ENCODE measurements at places on chromosomes 4 and X.

- DNase-seq, result no peak
These were observed 88.9 kb downstream of the CC2D2A start for GRCh38 chr4:15558561-15558960.

DNA sequence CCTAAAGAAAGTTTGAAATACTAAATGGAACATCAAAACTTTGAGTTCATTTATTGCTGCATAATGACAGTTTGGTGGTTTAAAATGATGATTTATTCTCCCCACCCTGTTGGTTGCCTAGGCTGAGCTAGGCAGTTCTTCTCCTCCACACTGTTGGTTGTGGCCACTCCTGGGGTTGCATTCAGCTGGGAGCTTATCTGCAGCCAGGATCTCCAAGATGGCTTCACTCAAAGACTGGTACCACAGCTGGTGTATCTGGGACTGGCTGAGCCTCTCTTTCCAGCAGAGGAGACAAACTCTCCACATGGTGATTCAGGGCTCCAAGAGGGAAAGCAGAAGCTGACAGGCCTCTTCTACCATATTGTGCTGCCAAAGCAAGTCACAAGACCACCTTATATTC lies 33.1 kb downstream of the MSL3 start:
- DNase-seq, result no peak

GRCh38 chr4:186584912-186585311 lies 29.5 kb upstream of the MTNR1A start:
- DNase-seq, result no peak

DNA sequence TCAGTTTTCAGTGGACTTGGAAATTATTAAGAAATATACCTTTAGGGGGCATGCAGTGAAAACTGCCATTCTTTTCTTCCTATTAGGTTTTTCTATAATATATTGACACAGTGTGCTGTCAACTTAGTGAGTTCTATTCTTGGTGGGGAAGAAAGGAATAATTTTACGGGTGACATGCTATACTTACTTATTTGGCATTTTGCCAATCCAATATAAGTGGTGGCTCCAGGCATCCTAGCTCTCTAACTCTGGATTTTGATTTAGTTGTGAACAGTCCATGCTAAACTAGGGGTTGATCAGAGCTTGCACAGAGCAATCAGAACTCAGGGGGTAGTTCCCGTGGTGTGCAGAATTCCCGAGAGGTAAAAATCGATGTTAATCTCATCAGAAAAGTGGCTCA lies 277.7 kb upstream of the FTHL17 start:
- no peak for DNase-seq

GRCh38 chr4:26772096-26772873 lies 88.4 kb upstream of the STIM2 start:
- DNase-seq, result no peak

GRCh38 chrX:39875834-39876628 lies 221.7 kb downstream of the BCOR start:
- DNase-seq, result no peak

GRCh38 chr4:155428128-155428527 lies 51.4 kb upstream of the MAP9 start:
- DNase-seq, result no peak

DNA sequence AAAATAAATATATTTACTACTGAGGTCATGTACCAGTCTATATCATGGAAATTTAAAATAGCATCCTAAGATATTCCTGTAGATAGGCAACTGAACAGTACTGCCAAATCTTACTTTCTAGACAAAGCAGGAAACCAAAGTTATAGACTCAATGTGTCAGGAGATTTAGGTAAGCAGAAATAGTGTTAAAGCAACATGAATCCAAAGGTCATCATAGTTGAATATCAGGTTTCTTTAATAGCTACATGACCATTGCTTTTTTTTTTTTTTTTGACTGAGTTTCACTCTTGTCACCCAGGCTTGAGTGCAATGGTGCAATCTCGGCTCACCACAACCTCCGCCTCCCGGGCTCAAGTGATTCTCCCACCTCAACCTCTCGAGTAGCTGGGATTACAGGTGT lies 20.2 kb upstream of the ACSL4 start:
- no peak for DNase-seq

DNA sequence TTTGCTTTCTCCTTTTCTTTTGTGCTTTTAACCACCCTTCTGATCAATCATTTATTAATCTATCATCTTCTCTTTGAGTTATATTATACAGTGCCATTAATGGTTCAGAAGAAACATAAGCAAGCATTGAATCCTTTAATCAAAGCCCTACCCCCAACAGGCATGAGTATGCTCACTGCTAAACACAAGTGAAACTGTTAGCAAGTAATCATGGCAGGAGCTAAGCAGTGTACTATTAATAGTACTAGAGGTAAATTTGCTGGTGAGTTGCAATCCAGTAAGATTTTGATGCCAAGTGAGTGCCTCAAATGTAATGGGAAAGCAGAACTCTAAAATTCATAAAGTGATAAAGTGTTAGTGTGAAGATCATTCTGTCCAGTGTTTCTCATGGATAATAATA lies 57.2 kb downstream of the FNIP2 start:
- no peak for DNase-seq

- no peak for DNase-seq
These were observed 443.1 kb upstream of the PITX2 start for GRCh38 chr4:111066001-111066400.

DNA sequence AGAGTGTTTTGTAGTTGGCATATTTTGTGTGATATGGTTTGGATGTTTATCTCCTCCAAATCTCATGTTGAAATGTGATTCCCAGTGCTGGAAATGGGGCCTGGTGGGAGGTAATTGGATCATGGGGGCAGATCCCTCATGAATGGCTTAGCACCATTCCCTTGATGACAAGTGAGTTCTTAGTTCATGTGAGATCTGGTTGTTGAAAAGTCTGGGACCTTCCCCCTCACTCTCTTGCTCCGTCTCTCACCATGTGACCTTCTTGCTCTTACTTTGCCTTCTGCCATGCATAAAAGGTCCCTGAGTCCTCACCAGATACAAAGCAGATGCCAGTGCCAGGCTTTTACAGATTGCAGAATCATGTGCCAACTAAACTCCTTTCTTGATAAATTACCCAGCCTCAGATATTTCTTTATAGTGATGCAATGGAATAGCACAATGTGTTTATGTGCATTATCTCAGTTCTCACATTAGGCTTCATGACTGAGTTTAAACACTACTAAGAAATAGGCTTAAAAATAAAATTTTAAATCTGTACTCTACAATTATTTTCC lies 1348.8 kb downstream of the STIM2 start:
- no peak for DNase-seq

GRCh38 chrX:111743316-111743715 lies 62.3 kb downstream of the ALG13 start:
- no peak for DNase-seq

GRCh38 chr4:98469771-98470170 lies 188.6 kb downstream of the TSPAN5 start:
- DNase-seq, result no peak

DNA sequence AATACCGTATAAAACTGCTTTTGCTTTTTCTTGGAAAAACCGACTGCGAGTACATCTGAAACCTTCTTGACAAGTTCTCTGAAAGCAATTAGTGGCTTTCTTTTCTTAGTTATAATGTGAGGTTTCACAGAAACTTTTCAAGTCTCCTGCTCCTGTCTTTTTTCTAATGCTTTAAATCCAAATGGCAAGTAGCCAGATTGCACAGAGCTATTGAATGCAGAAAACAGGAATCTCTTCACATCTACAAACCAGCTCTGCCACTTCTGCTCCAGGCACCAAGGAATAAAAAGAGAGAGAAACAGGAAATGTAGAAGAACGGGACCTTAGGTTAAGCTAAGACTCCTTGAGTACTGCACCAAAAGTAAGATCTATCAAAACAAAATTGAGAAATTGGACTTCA lies 267.3 kb upstream of the TET2 start:
- no peak for DNase-seq

GRCh38 chr4:125353131-125353530 lies 38.4 kb downstream of the FAT4 start:
- no peak for DNase-seq

- DNase-seq, result no peak
These were observed 307.4 kb upstream of the SMIM31 start for GRCh38 chr4:164446516-164446915.

GRCh38 chr4:162126729-162127128 lies 37.1 kb downstream of the FSTL5 start:
- DNase-seq, result no peak

GRCh38 chrX:64977830-64978229 lies 1.6 kb upstream of the ZC4H2 start:
- DNase-seq, result no peak

DNA sequence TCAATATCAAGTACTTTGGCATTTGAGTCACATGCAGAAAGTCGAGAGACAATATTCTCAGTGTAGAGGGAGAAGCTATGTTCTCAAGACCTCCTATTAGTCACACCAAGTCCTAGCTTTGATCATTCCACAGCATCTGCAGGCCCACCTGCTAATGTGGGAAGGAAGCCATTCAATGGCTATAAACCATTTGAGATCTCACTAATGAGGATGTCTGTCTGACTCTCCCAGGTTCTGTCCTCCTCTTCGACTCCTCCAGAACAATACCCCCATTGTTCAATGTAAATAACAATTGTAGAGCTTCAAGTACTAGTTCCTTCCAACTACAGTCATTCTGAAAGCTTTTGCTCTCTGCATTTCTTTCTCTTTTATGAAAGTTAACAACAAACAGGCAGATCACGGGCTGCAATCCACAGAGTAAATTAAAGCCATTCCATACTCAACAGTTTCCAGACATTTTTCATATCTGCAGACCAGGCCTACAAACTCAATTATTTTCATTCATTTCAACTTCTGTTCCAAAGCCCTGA lies 140.2 kb upstream of the EDNRA start:
- no peak for DNase-seq

GRCh38 chr4:139815778-139816601 lies 150.4 kb downstream of the MGST2 start:
- no peak for DNase-seq

GRCh38 chr4:183284965-183285364 lies 35.1 kb downstream of the CLDN22 start:
- DNase-seq, result no peak

- DNase-seq, result no peak
These were observed 448.7 kb upstream of the FAT1 start for GRCh38 chr4:187172340-187172761.

DNA sequence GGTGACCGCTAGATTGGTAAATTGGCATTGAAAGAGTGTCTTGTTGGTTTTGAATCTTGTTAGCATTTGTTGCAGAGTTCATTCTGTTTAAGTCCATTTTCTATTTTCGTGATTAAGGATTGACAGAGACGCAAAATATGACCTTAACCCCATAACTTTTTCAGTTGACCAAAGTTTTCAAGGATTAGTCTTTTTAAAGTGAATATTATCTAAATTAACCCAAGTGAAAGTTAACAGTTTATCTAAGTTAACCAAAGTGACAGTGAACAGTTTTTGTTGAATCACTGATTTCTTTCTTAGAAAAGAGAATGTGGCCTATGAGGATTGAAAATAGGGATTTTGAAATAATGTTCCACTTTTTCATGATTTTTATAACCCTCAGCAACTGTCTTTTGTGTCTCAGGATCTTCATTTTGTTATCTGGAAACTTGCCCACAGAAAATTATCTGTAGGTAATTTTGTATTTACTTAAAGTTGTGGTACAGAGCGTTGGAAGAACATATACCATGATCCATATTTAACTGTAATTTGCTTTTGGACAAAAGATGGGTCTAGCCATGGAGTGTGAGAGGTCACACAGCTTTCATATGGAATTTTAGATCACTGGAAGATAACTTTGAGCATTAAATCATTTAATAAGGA lies 3.3 kb downstream of the CPEB2 start:
- DNase-seq, result no peak

DNA sequence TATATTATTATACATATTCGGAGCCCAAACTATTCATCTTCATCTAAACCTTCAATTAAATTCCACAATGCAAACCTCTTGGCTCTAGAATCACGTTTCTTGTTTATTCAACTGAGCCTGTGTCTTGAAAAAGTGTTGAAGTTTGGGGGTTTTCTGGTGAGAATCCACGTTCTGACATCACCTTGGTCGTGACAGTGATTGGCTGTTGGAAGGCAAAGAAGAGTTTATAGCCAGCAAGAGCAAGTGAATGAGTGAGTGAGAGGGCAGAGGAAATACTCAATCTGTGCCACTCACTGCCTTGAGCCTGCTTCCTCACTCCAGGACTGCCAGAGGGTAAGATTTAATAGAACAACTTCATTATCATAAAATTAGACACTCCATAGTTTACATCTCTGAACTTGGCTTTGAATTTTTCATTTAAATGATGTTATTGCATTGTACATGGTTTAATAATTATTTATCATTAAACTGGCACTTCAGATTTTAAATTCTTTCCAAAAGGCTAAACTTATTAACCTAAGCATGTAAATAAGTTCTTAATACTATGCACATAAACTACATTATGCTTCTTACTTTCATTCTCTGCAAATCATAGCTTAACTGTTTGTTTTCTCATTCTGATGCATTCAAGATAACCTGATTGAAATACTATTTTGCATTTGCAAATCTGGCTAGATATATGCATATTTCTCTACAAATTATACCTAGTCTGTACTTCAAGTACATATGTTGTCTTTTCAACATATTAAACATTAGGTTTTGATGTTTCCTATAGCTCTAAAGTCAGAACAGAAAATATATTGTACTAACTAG lies at the start of gene IBSP:
IBSP (plus strand) TSS at position 254 of the 813 bp plus-strand sequence. CDS start 2,808 bp downstream, outside the sequence.
- no peak for DNase-seq

DNA sequence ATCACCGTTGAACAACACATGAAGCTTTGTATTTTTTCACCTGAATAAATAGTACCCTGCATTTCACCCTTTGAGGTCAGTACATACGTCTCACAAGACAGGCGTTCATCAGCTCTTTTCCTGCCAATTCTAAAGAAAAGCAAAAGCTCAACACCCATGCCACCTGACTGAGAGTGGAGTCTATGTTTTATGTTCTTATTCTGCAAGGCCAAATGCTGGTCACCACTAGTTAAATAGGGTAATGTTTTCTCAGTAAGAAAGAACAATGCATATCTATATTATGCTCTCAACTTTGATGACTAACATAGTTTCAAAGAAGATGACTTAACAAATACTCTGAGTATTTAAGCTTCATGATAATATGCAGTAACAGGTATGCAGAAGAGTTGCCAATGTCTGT lies 336.3 kb upstream of the BMP3 start:
- no peak for DNase-seq

DNA sequence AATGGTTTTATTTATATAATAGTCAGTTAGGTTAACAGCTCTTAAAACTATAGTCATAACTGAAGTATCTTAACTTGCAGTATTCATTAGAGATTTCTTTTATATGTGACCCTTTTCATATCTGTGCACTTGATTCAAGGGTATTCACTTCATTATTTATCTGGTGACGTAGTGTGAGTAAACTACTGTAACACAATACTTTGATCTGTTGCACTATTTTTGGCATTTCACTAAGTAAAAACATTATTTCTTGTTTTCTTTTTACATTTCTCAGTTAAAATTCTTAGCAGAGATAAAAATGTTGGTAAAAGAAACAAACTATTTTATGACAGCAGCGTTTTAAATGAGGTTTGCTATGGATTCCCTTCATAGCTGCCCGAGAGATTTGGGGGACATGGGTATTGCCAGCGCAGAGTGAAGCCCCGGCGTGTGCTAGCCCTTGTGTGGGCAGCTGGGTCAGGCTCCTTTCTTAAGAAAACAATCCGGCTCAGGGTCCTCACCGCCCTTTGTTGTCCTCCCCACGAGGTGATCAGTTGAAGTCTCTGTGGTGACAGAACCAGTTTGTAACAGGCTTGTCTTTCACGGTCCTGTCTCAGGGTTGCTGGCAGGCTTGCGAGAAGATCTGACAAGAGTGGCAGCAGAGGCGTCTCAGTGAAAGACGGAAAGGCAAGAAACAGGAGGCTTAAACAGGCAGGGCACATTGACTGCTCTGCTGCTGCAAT lies 293.4 kb downstream of the BMPR1B start:
- no peak for DNase-seq

- DNase-seq, result no peak
These were observed 11.5 kb downstream of the CXCL2 start for GRCh38 chr4:74087481-74087880.

Measured in activated T-cell treated with anti-CD3 and anti-CD28 coated beads for 48 hours (primary cell).